Ecto neural progenitor cell (in vitro differentiated cells): ENCODE measurements at places on chromosomes 2 and 18.

- DNase-seq: no peak
These were observed 381.6 kb downstream of the SUCLG1 start for GRCh38 chr2:84077496-84077895.

- no peak for DNase-seq
These were observed 335.3 kb downstream of the DLGAP1 start for GRCh38 chr18:4119813-4120212.

GRCh38 chr2:101986376-101986775 lies 5.4 kb upstream of the IL1R2 start:
- DNase-seq: no peak

DNA sequence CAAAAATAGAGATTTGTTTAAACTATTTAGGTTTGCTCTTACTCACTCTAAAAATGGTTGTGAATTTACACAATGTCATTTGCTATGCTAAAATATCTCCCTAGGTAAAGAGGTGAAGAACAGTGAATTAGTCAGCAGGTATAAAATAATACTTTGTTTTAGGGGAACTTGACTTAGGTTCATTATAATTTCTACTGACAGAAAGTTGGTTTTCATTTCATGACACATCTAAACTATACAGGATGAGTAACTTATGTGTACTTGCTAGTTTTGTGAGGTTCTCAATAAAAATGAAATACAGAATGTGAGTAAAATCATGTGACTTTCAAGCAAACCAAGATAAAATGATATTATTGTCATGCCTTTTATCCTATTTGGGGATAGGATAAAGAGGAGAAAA lies 66.0 kb downstream of the DIS3L2 start:
- DNase-seq: no peak

DNA sequence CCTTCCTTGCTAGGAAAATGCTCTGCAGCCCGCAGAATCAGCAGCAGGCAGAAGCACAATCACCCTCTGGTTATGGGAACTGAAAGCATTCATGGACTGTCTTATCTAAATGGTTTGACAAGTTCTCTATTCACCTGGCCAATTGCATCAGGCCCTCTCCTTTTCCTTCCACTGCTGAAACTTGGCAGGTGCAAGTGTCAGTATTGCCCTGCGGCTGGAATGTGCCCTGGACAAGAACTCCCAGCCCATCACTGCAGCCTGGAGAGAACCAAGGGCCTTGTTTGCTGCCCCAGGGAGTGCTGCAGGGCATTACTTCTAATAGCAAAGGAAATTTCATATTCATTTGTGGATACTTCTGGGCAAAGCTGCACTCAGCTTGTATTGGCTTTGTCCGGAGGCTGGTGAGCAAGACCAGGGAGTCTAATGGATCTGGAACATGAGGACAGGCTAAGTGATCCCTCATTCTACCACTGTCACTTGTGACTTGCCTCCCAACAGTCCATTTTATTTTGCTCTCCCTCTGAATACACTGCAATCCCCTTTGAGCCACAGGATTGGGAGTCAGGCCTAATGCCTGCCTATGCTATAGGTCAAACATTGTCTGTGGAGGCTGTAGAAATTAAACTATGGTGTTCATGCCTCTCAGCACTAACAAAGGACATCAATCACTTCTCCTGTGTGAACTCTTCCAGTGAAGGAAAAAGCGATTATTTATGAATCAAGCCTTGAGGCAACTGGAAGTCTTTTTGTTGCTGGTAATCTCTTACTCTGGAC lies 116.9 kb downstream of the LYPD6B start:
- no peak for DNase-seq

- DNase-seq: no peak
These were observed 102.5 kb upstream of the SNTG2 start for GRCh38 chr2:848099-848498.

DNA sequence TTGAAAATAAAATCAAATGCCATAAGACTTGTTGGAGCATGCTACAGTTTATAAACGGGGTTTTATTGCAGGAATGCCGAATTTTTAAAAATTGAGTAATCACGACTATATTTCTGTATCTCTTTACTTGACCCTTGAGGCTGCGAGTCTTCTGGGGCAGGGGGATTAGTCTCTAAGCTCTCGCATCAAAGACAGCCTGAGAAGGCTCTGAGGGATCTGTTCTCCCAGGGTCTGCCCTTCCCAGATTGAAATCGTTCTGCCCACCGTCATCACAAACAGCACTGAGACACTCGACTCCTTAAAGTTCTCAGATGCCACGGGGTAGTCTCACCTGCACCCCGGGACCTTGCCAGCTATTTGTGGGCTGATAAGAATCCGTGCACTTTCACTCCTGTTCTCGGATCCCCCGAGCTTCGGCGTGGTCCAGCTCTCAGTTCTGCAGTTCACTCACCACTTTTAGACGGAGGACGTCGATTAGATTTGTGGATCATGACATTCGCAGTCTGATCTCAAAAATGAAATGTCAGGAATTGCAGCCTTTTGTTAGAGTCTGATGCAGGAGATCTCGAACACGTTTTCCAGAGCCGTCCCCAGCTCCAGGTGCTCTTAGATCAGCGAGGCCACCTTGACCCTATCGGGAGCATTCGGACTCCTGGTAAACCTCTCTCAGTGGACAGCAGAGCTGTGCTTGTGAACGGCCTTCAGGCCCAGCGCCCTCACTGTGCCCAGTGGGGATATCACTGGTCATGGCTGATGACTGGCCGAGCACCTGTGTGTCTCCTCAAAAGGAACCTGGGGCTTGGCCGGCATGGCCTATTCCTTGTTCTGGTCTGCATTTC lies 43.0 kb downstream of the TWIST2 start:
- no peak for DNase-seq

- DNase-seq: no peak
These were observed 493.0 kb upstream of the ACVR2A start for GRCh38 chr2:147351784-147352183.

DNA sequence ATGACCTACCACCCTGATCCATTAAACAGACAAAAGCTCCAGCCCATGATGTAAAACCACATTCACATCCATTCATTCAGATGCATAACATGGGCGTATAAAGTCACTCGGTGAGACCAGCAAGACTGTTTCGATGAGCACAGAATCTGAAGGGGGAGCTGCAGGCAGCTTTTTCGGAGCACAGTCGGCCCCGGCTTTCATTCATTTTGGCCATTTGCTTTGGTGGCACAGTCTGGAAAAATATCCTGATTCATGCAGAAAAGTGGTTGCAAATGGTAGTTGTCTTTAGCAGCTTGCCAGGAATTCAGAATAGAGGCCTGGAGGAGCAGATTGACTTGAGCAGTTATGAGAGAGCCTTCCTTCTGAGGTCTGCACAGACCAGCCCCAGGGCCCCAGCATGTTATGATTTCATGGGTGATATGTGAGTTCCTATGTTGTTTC lies 11.2 kb downstream of the ARID5A start:
- no peak for DNase-seq

DNA sequence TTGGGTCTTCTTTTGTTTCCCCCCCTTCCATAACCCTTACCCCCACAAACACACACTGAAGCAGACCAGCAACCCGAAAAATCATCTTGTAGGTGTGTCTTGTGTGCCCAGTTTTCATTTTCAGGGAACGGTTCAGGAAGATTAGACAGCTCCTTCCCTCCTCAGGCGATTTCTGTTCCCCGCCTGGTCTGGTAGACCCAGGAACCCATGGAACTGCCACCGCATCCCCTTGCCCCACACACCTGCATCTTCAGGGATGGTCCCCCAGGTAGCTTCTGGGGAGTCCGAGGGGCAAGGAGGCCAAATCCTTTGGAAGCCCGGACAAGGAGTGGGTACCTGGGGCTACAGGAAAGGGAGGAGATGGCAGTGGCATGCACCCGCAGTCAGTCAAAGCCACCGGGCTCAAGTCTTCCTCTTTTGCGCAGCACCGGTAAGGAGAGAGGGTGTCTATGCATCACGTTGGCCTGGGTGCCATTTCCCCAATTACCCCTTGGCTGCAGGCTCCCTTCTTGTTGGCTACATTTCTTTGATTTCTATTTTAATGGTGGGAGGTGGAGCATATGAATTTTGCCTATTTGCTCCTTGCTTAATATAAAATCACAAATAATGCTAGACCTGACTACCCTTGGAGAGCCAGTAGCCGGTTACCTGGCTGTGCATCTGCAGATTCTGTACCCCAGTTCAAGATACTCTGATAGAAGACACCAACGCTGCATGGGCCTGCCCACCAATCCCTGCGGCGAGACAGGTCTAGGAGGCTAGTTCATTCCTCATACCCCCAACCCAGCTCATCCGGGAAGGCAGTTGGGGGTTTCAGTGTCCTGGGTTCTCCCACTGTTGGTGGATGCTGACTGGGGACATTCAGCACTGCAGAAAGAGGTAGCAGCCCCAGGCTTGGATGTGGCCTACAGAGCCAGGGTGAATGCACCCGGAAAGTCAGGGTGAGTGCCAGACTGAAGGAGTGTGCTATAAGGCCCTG lies 30.0 kb upstream of the ATP6V1B1 start:
- no peak for DNase-seq

- no peak for DNase-seq
These were observed 190.7 kb downstream of the THSD7B start for GRCh38 chr2:136956050-136956449.

DNA sequence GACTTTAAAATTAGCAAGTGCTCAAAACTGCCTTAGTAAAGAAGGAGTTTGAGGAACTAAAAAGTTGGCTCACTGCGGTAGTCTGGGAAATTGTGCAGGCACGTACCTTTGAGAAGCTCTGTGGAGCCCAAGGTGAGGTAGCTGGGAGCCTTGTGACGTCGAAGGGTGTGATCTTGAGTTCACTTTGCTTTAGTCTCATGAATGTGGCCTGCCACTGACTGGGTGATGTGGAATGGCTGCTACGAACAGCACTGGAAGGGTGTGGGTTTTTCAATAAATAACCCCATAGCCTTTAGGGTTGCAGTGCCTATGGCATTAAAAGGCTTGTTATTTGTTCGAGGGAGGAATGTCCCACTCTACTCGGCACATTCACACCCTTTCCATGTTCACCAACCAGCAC lies 312.3 kb downstream of the PRKCE start:
- DNase-seq: no peak

DNA sequence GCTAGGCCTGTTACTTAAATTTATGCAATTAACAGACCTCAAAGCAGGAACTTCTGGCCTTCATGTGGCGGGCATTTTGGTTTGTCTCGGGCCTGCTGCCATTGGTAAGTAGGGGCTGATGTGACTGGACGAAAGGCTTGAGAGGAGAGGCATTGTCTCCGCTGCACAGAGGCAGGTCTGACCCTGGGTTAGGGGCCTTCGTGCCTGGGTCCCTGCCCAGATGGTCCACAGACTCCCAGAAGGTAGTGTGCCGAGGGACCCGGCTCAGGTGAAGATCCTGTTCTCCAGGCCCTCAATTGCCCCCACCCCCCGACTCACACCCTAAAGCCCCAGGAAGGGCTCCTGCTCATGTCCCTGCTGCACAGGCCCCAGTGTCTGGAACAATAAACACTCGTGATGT lies 764.9 kb downstream of the TMEM182 start:
- DNase-seq: no peak

DNA sequence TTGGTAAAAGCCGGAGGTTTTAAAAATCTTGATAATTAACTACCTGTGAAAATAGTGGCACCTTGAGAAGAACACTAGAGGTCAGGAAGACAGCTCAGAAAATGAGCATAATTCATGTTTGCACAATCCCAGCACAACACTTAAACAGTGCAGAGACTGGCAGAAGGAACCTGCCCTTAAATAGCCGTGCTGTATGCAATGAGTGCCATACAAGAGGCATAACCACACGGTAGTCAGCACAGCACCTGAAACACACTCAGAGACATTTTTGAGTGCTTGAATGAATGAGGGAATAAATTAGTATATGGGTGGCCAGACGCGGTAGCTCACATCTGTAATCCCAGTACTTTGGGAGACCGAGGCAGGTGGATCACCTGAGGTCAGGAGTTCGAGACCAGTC lies 164.9 kb downstream of the PAX3 start:
- no peak for DNase-seq

DNA sequence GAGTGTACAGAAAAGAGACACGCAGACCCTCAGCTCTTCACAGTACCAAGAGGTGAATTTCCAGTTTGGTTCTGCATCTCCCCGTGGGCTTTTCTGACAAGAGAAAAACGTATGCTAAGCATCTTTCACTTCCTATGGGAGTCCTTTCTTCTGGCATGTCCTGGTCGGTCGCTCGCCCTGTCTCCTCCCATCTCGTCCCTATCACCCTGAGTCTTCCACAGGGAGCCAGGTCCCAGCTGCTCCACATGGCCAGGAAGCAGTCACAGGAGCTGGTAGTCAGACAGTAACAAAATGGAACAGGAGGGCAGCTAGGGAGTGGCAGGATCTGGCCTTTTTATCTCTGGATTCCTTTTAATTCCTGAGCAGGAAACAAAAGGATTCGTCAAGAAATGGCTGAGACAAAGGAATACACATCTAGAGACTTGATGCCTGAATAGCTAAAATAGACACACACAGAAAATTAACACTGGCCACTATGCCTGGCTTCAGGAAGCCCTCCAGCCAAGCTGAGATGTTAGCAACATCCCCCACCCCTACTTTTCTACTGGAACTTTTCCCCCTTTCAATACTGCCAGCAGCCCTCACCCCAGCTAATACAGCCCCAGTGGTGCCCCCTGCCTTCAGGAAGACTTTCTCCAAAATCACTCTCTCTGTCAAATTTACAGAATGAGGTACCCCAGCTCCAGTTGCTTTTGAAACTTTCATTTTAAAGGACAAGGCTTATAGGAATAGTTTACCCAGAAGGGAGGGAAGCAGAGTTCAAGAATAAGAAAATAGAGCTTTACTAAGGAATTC lies 136.1 kb downstream of the DNER start:
- no peak for DNase-seq

DNA sequence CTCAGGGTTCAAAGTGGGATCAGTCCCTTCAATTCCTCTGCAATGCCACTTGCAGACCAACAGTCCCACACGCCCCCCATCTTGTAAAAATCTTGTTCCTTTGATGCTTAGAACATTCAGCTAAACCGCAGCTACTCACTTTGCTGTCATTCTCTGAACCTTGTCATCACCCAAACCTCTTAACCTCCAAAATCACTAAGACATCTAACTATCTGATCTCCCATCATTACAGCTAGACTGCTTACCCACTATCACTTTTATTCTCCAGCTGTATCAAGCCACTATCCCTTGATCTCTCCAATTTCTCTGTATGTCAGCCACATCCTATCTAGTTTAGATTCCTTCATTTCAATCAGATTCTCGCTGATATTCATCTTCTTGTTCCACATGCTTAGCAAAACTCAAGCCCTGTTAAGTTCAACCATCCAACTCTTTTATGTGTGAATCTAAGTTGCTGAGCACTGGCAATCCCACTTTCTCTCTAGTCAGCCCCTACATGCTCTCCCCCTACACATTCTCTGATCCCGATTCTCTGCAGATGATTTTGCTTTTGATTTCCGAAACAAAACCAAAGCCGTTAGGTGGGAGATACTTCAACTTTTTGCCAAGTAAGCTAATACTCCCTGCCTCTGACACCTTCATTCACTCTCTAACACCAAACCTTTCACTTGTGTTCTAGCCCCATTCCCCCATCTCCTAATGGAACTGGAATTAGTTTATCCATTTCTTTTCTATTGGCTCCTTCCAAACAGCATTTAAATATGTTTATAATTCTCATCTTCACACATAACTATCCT lies 4.6 kb downstream of the GTF3C2 start:
- DNase-seq: no peak

DNA sequence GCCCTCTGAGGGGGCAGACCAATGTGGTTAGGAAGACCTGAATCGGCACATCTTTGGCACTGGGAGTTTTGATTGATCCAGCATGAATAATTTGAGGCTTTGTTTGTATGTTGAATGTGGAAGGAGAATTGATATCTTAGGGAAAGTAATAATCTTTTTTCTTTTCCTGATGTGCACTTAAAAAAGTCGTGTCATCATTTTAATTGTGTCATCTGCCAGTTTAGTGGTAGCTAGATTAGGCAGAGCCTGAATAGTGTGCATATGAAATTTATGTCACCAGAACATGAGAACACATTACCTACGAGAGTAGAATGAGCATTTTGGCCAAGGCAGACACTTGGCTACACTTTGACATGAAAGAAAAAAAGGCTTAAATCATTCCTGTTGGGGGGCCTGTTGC lies 79.5 kb downstream of the KIF5C start:
- DNase-seq: no peak
